CD4-positive, alpha-beta T cell treated with Interleukin-10 for 1 hour (primary cell): ENCODE measurements at places on chromosomes 4 and X.
A peak's percentile ranks its signal among the peaks of the same experiment; 100 is the strongest.

GRCh38 chrX:46716796-46717195 is 42.1 kb downstream of the SLC9A7 start:
- no peak for DNase-seq

GRCh38 chr4:6258741-6259140 is 10.9 kb upstream of the WFS1 start:
- no peak for DNase-seq

DNA sequence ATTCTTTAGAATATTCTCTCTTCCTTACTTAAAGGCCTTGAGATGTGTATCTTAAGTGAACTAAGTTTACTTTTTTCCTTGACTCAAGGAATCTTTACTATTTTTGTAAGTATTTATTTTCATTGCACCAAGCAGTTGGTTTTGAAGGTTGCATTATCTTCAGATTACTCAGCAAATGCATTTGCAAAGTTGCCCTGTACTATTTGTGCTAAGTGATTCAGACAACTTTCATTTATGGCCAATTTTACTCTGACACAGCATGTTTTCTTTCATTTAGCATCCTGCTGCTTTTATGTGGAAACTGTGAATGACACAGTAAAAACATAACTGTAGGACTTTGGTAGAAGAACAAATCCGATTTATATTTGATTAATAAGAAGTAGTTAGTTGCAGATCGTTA is 191.0 kb downstream of the CCSER1 start:
- DNase-seq = no peak

- no peak for DNase-seq
Observed at GRCh38 chrX:48498374-48498809, 10.4 kb upstream of the PORCN start.

DNA sequence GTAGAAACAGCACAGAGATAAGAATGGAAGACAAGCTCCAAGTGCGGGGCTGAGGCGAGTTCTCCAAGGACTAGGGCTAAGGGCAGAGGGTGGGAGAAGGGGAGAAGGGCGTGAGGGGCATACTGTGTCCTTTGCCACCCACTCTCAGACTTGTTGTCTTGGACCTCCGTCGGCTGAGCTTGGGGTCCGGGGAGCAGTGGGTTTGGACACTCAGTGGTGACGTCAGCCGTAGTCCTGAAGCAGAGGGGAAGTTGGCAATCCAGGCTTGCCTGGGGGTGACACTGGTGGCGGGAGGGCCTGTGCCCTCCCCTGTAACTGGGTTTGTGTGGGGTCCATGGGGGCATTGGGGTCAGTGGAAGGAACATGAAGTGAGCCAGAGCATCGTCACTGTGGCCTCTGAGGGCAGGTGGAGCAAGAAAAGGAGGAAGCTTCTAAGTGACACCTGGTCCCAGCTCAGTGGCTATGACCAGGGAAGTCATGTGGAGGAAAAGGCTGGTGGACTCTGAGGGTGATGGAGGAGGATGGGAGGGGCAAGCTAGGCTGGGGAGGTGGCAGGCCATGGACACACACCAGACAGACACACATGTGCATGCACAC is 17.6 kb downstream of the CD99 start:
- DNase-seq = no peak

DNA sequence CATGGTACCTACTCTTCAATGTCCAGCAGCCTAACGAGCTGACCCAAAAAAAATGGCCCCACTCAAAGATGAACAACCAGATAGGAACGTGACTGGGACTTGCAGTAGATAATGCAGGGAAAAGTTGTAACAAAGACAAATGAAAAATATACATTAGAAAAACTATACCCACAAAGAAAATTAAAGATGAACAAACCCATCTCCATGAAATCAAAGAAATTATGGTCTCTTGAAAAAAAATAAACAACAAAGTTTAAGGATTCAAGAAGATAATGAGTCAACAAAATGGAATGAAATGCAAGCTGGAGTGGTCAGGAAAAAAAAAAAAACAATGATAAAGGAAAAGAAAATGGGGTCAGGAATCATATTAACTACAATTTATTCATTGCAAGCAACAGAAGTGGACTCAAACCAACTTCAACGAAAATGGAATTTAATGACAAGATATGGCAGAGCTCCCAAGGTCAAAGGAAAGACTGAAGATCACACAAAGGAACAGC is 309.8 kb upstream of the GALNT7 start:
- DNase-seq = no peak

GRCh38 chrX:15882704-15883539 is 28.3 kb upstream of the AP1S2 start:
- DNase-seq = peak; percentile 1

GRCh38 chr4:182280436-182281111 is 37.4 kb downstream of the TENM3 start:
- no peak for DNase-seq

DNA sequence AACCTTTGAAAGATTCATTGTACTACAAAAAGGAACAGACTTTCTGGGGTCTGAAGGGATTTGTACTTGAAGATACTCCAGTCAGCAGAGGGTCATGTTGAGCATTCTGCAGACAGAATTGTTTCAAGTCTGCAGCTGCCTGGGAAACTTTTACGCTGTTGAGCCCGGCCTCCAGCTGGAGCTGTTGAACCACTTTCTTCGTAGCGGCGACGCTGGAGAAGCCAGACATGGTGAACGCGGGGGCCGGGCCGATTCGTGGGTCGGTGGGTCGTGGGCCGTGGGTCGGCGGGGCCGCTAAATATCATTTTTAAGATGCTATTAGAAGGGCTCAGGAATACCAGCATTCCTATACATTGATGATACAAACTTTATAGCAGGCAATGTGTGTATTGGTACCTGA is 12.0 kb upstream of the RTL9 start:
- no peak for DNase-seq

DNA sequence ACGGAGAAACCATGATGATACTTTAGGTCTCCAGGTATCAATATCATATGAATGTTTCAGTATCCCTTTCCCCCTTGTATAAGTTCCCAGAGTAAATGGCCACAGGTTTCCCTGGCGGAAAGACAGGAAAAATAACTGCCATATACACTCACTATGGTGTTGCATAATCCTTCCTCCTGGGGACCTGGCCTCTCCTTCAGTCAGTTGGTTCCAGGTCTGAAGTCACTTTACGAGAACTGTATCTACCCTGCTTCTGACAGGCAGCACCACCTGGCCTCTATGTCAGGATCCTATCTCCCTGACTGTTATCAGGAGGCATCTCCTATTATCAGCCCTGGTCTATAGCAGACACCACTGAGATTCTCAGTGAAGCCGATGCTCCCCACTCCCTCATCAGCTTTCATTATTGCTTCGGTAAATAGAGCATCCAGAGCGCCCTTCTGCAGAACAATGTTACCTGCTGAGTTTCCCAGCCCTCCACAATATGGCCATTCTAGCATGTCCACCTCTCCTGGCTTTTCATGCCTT is 22.6 kb downstream of the HAUS3 start:
- DNase-seq = no peak

DNA sequence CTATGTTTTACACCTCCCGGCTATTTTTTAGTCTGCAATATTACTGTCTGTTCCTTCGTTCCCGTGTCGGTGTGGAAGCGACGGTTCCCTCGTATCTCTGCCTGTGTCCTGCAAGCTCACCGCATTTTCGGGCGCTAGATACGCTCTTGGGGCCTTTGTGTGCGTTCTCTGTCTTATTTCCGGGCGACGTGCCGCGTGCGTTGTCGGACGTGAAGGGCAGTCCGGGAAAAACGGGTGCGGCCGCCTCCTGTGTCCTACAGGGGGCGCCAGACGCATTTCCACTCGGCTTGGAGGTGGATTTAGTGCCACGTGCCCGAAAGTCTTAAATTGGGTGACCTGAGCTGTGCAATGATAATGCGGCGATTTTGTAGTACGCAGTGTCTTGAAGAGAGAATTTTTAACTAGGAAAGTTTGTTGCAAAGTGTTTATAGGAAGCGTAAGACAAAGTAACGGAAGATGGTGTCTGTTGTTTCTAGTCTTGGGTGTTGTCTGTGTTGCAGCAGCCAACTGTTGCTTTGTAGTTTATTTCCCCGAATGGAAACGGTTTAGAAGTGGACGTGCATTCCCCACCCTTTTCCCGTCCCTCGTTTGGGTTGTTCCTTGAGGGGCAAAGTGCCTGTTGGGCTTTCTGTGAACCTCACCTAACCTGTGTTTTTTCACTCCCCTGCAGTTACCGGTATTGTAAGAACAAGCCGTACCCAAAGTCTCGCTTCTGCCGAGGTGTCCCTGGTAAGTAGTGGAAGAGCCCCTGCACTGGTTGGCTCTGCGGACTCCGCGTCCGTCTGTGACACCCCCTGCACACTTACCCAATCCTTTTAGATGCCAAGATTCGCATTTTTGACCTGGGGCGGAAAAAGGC is 720 bp downstream of the RPL10 start:
- DNase-seq = peak; percentile 87

GRCh38 chrX:15931362-15931761 is 76.7 kb upstream of the AP1S2 start:
- no peak for DNase-seq
